ENCODE measurements at places on chromosomes 3 and 15. TPM values are rescaled to one million over a fixed set of nuclear protein-coding genes. Genes with fewer than 3 reads are reported as not detected.

- ATAC-seq, result no peak
These were observed 79.5 kb downstream of the DNASE1L3 start for GRCh38 chr3:58131101-58131825.

- ATAC-seq, result no peak
These were observed 1.5 kb upstream of the ITIH1 start for GRCh38 chr3:52775877-52776276.

DNA sequence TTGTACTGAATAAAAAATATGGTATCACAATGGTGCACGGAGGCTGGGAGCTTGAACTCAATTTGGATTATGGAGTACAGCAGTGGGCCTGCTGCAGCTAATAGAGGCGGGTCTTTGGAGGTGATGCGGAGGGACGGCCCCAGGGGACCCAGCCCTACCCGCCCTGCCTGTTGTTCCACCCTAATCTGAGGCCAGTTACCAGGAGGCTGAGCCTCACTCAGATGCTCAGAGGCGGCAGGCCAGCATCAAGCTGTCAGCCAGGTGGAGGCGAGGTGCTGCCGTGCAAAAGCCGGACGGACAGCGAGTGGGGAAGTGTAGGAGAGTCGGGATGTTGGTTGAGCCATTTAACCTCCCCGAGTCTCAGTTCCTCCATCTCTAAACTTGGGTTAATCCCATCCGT lies 218.5 kb upstream of the RGMA start:
- ATAC-seq, result no peak

LRRC34 gene
- total RNA-seq, result 2.1 TPM

Measured in motor neuron (in vitro differentiated cells).